ENCODE measurements at places on chromosomes 7 and 10.

GRCh38 chr10:33087152-33087551 lies 129.1 kb upstream of the ITGB1 start:
- DNase-seq, result no peak

DNA sequence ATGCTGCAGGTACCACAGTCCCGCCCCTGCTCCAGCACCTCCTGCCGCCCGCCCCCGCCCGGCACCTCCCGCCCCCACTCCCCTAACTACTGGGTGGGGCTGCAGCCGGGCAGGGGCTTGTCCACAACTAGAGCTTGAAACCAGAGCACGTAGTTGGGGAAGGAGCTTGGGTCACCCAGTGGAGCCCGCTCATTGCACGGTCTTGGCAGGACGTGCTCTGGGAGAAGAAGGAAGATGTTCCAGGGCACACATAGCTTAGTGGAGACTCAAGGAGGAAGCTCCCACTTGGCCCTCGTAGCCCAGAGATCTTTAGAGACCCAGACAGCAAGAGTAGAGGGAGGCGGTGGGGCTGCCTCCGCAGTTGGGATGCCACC lies 692 bp downstream of the IGFBP1 start:
- DNase-seq, result peak; percentile 27

DNA sequence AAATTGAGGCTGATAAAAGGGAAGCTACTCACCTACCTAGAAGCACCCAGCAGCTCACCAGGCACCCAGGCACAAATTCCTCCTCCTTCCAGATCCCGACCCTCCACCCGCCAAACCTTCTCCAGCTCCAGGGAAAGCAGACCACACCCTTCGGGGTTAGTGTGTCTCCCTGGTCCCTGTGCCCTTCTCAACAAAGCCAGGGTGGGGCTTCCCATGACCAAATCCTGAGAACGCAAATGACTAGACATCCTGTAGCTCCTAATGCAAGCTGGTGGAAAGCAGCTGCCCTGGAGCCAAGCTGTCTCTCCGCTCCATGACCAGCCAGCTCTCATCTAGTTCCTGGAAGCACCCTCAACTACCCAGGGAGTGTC lies 4.4 kb downstream of the TBX20 start:
- DNase-seq, result no peak

- no peak for DNase-seq
Observed at GRCh38 chr7:158633055-158633956, 45.7 kb upstream of the PTPRN2 start.

GRCh38 chr10:46520381-46520780 lies 36.1 kb downstream of the GPRIN2 start:
- no peak for DNase-seq

GRCh38 chr7:2893411-2893861 lies 49.3 kb upstream of the GNA12 start:
- no peak for DNase-seq

GRCh38 chr10:784403-785088 lies 95.1 kb upstream of the DIP2C start:
- peak; percentile 82 for DNase-seq

DNA sequence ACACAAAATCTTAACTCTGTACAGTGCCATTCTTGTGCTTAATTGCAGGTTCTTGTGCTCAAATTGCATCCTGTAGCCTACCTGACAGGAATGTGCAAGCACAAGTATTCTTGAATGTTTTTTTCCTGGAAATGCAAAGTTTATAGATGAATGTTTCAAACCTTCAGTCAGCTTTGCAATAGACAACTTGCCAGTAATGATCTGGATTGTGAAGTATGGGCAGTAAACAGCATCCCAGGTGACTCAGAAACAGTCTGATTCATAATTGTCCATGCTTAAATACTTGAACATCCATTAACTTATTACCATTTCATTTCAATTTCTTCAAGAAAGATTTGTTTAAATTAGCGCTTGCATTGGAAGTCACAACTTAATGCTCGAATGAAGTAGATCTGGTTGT lies 347.2 kb downstream of the SDK1 start:
- DNase-seq, result no peak

- peak; percentile 86 for DNase-seq
Observed at GRCh38 chr10:60732807-60733516, 45.3 kb upstream of the CDK1 start.

DNA sequence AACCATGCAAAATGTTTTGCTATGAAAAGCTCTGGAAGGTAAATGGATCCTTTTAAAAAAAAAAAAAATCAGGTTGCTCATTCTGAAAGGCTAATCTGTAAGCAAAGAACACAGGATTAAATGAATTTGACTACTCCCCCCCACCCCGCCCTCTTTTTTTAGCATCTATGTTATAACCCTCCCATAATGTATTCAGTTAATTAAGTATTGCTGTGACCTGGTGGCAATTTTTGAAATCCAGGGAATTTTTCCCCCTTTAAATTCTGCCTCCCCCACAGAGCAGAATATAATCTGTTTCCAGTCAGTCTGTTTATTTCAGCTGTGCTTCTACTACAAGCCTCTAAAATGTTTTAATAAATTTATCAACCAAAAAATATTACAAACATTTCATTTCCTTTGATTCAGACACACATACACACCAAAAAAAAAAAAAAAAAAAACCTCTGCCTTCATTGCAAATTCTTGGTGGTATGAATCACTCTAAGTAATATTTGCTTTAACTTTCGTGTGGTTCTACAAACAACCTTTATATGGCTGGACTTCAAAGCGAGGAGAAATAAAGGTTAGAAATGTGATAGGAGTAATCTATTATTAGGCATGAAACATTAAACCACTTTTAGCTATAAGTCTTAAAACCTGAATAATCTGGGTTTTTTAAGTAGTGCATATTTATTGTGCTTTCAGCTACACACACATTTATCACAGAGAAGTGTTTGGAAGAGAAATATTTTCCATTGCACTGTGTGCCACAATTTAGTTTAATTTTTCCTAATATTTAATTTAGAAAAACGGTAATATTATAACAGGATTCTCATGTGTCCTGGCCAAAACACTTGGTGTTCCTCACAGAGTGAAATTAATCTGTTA lies 64.4 kb upstream of the ARID5B start:
- DNase-seq, result no peak

DNA sequence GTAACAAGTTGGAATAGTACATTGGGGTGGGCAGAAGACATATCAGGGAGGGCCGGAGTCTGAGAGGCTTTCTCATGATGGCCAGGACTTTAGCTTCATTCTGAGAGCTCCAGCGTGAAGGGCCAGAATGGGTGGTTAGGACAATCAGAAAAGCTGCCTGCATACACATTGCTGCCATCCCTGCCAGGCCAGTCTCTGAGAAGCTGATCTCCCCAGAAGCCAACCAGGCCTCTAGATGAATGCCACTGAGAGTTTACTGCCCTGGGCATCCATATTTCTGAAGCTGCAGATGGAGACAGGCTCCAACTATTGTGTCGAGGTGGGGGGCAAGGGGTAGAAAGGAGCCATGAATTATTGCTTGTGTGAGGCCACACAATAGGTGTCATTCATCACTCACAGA lies 32.0 kb upstream of the ARHGAP22 start:
- DNase-seq, result no peak

DNA sequence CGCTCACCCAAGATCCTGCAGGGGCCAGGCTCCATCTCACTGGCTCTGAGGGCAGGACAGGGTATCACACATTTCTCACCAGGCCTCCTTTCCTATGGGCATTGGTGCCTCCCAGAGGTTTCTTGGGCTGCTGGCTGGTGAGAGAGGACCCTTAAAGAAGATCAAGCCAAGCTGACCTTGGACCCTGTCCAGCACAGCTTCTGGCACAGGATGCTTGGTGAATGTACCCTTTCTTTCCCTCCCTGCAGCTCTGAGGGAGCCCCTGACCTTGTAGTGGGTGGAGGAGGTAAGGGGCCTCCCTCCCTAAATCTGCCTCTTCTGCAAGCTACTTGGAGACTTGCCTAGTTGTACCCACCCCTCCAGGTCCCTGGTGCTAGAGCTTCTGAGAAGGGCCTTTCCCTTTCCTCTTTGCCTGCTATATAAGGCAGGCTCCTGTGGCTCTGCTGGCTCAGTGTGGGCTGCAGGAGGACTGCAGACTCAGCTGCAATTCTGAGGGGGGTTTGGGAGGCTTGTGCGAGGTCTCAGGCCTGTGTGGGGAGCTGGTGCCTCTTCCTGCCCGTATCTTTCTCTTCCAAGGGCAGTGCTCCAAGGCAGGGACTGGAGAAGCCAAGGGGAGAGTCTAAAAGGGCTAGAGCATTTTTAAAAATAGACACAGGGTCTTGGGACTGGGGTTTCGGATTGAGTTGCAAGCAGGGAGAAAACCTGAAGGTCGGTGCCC lies 11.7 kb upstream of the TRIM8 start:
- DNase-seq, result no peak

- no peak for DNase-seq
Observed at GRCh38 chr7:16430133-16430532, 8.8 kb upstream of the CRPPA start.

- DNase-seq, result no peak
Observed at GRCh38 chr7:121336579-121336978, 7.8 kb downstream of the WNT16 start.

DNA sequence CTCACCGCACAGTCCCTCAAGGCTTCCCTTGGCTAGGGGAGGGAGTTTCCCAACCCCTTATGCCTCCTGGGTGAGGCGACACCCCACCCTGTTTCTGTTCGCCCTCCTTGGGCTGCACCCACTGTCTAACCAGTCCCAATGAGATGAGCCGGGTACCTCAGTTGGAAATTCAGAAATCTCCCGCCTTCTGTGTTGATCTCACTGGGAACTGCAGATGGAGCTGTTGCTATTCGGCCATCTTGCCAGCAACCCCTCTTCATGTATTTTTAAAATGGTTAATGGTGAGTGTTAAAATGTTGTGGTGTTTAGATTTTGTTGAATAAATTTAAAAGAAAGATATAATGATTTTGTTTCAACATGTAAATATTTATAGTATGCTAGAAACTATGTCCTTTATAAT lies 22.0 kb downstream of the UMAD1 start:
- no peak for DNase-seq

GRCh38 chr7:94250124-94250523 lies 144.6 kb upstream of the COL1A2 start:
- DNase-seq, result no peak

DNA sequence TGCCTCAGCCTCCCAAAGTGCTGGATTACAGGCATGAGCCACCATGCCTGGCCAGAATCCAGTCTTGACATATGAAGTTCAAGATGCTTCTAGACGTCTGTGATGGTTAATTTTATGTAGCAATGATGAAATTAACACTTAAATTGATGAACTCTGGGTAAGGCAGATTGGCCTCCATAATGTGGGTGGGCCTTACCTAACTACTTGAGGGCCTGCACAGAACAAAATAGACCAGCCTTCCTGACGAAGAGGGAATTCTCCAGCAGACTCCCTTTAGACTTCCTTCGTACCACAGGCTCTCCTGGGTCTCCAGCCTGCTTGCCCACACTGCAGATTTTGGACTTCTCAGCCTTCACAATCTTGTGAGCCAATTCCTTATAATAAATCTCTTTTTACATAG lies 4.7 kb downstream of the CDNF start:
- DNase-seq, result no peak

DNA sequence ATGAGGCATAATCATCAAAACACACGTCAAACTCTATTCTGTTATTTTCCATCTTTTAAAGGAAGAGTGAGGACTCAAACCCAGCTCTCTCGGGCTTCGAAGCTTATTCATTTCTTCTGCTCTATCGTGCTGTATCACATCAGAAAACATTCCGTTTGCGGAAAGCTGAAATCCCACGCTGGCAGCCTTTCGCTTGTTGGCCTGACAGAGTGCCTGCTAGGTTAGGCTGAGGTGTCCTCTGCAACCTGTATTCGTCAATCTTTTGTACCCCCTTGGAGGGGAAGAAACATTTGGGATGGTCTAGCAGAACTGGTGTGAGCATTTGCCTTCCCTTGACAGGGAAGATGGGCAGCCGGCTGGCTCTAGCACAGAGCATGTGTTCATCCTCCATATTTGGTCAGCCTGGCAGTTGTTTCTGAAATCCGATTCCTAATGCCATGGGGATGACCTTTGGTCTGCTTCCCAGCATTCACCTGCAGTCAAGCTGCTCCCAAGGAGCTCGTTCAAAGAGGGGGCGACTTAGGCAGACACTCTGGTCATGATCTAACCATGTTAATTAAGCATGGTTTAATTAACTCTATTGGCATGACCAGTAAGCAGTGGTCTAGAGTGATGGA lies 55.2 kb downstream of the TACC2 start:
- DNase-seq, result peak; percentile 28

- DNase-seq, result no peak
Observed at GRCh38 chr7:34026481-34027190, 121.3 kb downstream of the BMPER start.

GRCh38 chr7:39816462-39817060 lies 133.5 kb upstream of the CDK13 start:
- DNase-seq, result no peak

GRCh38 chr10:61869774-61870525 lies 31.5 kb upstream of the ARID5B start:
- peak; percentile 35 for DNase-seq

DNA sequence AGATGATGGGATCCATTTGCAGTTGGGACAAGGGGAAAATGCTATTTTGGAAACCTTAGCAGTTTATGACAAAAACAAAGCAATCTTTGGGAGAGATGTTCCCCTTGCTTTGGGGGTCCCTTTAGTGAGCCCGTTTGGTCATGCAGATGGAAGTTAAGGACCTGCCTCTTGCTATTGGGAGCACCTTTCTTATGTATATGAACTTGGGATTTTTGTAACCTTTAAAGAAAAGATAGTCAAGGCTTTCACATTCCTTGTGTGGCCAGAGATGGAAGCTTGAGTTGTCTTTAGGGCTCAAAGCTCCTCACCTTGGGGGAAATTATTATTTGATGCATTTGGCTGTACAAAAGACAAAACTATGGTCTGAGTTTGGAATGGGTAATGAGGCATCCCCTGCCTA lies 179.0 kb upstream of the PLPP4 start:
- no peak for DNase-seq

DNA sequence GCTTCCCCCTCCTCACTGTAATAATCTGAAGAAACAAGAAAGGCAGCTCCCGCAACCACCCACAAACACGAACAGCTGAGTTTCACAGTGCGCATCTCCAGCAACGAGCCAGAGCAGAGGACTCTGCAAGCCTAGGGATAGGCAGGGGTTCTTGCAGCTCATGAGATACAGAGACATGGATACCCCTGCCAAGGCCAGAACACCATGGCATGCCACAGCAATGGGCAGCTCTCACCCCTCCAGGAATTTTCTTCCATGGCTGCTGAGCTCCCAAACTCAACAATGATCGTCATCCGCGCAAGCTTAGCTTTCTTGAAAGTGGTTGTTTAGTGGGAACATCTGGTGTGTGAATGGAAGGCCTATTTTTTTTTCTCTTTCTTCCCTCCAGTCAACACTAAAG lies 637.3 kb downstream of the SORCS3 start:
- DNase-seq, result no peak

DNA sequence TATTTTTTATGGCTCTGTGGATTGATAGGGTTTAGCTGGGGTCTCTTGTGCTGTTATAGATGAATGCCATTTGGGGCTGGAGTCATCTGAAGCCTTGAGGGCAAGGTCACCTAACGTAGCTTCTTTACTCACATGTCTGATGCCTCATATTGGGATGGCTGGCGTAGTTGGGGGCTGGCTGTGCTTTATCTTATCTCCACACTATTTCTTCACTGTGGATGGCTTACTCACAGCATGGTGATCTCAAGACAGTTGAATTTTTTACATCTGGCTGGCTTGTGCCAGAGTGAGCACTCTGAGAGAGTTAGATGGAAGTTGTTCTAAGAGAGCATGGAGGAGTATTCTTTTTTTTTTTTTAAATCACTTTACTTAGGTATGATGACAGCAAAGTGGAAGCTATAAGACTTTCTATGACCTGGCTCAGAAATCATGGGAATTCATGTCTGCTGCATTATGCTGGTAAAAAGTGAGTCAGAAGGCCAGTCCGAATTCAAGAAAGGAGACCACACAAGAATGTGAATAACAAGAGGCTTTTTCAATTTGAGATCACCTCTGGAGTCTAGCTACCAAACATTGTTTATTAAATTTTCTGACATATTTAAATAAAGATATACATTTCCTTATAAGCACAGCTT lies 252.4 kb upstream of the TPK1 start:
- DNase-seq, result no peak

Measured in right kidney (tissue), 9 donors.